Spleen (tissue), 13 donors: ENCODE measurements at places on chromosomes 12 and 14. TPM values are rescaled to one million over a fixed set of nuclear protein-coding genes. Genes with fewer than 3 reads are reported as not detected.

DNA sequence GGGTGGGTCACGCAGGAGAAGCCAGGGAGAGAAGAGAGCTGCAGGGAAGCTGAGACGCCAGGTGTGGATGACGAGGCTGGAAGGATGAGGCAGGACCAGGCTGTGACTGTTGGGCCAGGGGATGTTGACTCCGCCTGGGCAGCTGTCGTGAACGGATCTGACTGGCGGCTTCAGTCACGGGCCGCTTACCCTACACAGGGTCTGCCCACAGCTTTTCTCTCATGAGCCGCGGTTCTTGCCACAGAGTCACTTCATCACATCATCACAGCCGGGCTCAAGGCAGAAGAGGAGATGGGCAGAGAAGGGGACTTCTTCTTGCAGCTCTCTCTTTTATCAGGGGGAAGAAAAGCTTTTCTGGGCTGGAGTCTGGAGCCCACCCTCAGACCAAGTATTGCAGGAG is 7.7 kb downstream of the CLBA1 start:
- no peak overlapping the region for H3K4me3 ChIP-seq
- DNase-seq: no peak
- no peaks in the 10 kb centered on the region for H3K27me3 ChIP-seq
- H3K4me1 ChIP-seq: no peaks in the 10 kb centered on the region
- no peak overlapping the region for H3K27ac ChIP-seq

GRCh38 chr14:22010545-22011252 is 337.1 kb upstream of the OR4E1 start:
- H3K4me3 ChIP-seq: no peak overlapping the region
- H3K27me3 ChIP-seq: no peaks in the 10 kb centered on the region
- no peaks in the 10 kb centered on the region for H3K36me3 ChIP-seq
- DNase-seq: no peak

- no peak overlapping the region for H3K4me3 ChIP-seq
- no peaks in the 10 kb centered on the region for H3K27me3 ChIP-seq
- H3K36me3 ChIP-seq: no peaks in the 10 kb centered on the region
Measured at GRCh38 chr12:124664395-124665111, 97.1 kb upstream of the NCOR2 start.

Gene PTCSC3
- polyA plus RNA-seq: not detected

Gene C12orf54
- not detected for polyA plus RNA-seq

DNA sequence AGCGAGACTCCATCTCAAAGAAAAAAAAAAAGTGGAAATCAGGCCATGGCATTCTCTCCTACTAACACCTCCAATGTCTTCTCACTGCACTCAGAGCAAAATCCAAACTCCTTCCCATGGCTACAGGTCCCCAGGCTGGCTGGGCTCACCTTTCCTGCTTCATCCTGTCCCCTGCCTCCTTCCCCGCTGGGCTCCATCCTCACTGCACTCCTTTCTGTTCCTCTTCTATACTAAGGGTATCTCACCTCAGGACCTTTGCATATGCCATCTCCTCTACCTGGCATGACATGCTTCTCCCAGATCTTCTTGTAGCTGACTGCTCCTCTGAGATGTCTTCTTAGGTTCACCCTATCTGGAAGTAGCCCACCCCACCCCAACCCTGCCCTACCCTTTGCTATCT is 111.1 kb downstream of the DPF3 start:
- H3K4me3 ChIP-seq: no peak overlapping the region
- no peak for DNase-seq
- no peak overlapping the region for H3K27ac ChIP-seq
- no peaks in the 10 kb centered on the region for H3K4me1 ChIP-seq
- no peaks in the 10 kb centered on the region for H3K36me3 ChIP-seq
- no peaks in the 10 kb centered on the region for H3K27me3 ChIP-seq

DNA sequence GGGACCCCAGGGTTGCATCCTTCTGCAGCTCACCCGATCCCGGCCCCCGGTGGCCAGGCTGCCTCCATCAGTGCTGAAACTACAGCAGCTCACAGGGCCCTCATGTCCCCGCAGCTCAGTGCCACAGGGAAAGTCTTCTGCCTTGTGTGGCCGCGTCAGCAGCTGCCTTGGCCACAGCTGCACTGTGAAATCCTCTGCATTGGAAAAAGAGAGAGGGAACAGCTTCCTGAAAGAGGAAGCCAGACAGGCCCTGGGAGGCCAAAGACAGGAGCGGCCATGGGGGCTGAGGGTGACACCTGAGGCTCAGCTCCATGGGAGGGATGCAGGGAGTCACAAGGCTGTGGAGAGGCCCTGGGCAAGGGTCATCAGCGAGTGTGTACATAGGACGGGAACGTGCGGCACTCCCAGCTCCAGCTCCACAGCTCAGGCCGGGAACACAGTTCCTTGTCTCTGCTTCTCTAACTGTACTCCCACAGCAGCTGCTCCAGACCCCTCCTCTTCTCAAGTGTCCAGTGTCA is 32.7 kb downstream of the PARP2 start:
- H3K27me3 ChIP-seq: no peaks in the 10 kb centered on the region
- H3K4me3 ChIP-seq: no peak overlapping the region
- no peaks in the 10 kb centered on the region for H3K4me1 ChIP-seq
- H3K36me3 ChIP-seq: peaks cover 100% of the 10 kb centered on the region
- H3K27ac ChIP-seq: no peak overlapping the region

Gene IAPP
- 0.21 TPM for polyA plus RNA-seq
